ENCODE measurements at places on chromosomes 2 and 18.

GRCh38 chr2:168482269-168482668, 26.2 kb downstream of the CERS6 start:
- DNase-seq: no peak

DNA sequence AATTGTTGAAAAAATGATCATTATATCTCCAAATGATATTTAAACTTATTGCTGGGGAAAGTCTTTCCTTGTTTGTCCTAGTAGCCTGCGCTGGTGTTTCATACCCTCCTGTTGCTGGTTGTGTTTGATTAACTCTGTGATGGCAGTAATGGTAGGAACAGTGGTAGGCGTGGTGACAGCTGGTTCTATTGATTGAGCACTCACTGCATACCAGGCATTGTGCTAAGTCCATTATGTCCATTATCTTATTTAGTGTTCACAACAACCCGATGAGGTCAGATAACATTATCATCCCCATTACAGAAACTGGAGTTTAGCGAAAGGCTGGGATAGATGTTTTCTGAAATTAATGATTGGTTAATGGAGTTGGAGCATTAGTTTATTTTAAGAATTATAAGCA, 77.8 kb upstream of the STON1 start:
- DNase-seq: no peak

DNA sequence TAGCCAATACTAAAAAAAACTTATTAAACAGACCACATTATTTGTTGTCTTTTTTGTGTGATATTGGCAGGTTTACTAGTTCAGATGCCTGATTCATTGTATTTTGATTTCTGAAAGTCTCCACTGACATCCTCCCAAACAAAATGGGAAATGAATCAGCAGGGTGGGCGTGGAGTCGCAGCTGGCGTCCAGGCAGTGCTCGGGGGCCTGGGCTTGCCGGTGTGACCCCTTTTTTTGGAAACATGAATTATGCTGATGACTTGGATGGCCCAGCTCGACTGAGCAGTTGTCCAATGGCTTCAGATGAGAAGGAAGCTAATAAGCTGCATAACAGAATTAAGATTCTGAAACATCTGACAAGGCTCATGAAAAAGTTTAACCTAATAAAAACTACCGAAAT, 1.7 kb upstream of the KCNG2 start:
- DNase-seq: no peak

DNA sequence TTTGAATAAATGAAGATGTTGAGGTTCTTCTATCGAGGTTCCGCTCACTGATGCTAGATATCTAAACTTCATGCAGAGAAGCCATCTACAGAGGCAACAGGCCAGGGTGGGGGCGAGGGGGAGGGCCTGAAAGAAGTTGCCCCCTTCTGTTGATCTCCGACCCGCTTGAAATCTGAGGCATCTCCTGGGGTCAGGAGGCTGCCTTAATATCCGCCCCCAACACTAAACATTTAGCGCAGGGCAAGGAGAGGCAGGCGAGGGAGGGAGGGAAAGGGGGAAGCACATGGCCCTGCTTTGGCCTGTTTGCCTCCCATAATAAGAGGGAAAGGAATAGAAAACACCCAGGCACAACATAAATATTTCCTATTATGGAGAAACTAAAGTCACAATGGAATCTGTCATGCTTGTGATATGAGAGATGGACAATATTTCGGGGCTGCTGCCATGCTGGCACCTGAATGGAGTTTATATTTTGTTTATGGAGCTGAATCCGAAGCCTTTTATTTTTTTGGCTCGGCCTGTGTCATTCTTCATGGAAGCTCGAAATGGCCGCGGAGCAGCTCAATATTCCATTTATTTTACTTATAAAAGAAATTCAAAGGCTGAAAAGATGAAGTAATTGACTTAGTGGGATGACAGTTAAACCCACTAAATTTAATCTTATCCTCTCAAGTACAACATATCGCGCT, 221.1 kb downstream of the INSIG2 start:
- DNase-seq: no peak

- DNase-seq: no peak
Measured at GRCh38 chr18:34207344-34207851, 17.3 kb downstream of the NOL4 start.

GRCh38 chr2:241064008-241064801, 37.9 kb downstream of the MTERF4 start:
- DNase-seq: no peak
